ENCODE measurements at places on chromosomes 7 and 10. TPM values are rescaled to one million over a fixed set of nuclear protein-coding genes. Genes with fewer than 3 reads are reported as not detected.

Gene DNAJB9
- 23.7 TPM for total RNA-seq

Gene CRYGN
- 0.16 TPM for total RNA-seq

Gene PTPRZ1
- 13.9 TPM for total RNA-seq

Gene GPRIN2
- total RNA-seq: 1.2 TPM

Gene ARHGAP12
- 92.4 TPM for total RNA-seq

Gene ITPRIP
- total RNA-seq: 7.6 TPM

Gene RBM33
- 49.2 TPM for total RNA-seq

Gene HABP2
- total RNA-seq: not detected
